Fibroblast of skin of back (primary cell): ENCODE measurements at places on chromosomes 5 and 9.

DNA sequence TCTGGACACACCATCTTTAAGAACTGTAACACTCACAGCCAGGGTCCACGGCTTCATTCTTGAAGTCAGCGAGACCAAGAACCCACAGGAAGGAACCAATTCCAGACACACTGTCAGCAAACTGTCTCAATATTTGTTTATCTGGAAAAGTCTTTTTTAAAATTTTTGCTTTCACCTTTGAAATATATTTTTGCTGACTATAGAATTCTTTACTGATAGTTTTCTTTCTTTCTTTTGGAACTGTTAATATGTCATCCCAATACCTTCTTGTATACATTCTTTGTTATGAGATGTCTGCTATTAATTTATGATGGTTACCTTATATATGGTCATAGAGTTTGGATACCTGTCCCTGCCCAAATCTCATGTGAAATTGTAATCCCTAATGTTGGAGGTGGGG, 145.1 kb upstream of the IRX4 start:
- no peak for DNase-seq

DNA sequence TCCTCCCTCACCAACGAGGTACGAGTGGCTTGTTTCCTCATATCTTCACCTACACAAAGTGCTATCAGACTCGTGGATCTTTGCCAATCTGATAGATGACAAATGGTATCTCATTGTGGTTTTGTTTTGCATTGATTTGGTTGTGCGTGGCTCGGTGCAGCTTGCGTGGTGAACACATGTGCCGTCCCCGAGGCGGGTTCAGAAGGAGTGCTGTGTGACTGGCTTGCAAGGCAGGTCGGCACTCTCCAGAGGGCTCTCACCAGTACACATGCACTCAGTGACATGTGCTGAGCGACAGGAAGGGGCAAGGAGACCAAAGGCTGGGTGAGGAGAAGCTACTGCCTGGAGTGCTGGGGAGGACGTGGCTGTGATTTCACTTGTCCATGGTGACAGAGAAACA, 95.3 kb upstream of the PITX1 start:
- DNase-seq, result no peak

- DNase-seq, result no peak
Observed at GRCh38 chr5:142221091-142221860, 103.5 kb downstream of the SPRY4 start.

- DNase-seq, result no peak
Observed at GRCh38 chr9:135329571-135330306, 149.8 kb upstream of the PPP1R26 start.

GRCh38 chr9:19358701-19359100, 21.3 kb downstream of the RPS6 start:
- DNase-seq, result no peak

DNA sequence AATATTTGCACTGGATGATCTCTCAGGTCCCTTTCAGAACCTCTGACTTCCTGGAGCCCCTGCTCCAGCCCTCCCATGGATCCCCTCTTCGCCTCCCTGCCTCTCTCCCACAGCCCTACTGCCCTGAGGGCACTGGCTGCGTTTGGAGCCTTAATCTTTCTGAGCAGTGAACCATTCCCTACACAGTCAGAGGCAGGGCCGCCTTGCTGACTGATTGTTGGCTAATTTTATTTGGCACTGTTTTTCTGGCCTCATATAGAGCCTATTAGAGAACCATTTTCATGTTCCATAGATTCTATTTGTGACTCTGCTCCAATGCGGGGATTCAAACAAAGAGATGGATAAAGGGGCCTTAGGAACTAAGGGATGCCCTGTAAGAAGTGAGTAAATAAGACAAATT, 91.1 kb downstream of the BRINP1 start:
- no peak for DNase-seq

DNA sequence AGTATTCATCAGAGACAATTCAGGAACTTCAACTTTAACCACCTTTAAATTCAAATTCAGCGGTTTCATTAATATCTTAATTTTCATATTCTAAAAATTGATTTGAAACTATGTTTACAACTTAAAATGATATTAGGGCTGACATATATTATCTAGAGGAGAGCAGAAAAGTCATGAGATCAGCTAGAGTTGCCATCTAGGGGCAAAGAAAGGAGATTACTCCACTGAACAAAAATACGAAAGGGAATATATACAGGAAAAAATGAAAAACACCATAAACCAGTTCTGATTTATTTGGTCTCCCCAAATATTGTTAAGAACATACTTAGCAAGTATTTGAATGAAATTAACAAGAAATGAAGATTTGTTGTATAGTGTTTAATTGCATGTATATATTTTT, 946.3 kb downstream of the DTWD2 start:
- DNase-seq, result no peak

GRCh38 chr9:87353301-87353700, 144.4 kb upstream of the DAPK1 start:
- no peak for DNase-seq

- DNase-seq, result no peak
Observed at GRCh38 chr5:157177953-157178352, 2.7 kb upstream of the ITK start.

DNA sequence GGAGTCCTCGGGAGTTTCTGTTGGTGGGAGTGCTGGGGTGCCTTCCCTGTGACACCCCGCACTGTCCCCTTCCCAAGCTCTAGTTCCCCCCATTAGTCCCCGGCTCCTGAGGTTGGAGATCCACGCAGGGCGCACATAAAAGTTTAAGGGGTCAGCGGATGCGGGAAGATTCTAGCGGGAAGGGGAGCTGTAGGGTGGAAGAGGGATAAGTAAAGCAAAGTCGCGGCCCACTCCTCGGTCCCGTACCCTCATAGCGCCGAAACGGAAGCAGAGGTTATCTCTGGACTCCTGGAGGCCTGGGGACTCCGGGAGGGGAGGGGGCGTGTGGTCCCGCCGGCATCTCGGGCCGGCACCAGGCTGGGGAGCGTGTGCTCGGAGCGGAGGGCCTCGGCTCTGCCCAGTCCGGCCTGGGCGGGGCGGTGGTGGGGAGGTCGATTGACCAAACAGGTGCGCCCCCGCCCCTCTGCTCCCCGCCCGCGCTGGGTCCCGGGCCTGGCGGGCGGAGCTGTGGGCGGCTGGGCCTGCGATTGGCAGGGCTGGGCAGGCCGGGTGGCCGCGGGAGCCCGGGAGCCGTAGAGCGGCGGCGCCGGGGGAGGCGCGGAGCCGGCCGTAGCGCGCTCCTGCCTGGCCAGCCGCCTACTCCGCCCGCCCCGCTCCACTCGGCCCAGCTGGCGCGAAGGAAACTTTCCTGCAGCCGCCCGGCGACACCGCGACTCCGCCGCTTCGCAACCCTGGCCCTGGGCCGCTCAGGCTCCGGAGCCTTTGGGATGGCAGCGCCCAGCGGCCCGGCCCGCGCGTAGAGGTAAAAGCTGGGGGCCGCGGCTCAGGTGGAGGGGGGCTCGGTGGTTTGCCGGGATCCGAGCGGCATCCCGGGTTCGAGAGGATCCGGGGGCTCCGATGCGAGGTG, 52.2 kb upstream of the DAB2IP start:
- peak; percentile 43 for DNase-seq

DNA sequence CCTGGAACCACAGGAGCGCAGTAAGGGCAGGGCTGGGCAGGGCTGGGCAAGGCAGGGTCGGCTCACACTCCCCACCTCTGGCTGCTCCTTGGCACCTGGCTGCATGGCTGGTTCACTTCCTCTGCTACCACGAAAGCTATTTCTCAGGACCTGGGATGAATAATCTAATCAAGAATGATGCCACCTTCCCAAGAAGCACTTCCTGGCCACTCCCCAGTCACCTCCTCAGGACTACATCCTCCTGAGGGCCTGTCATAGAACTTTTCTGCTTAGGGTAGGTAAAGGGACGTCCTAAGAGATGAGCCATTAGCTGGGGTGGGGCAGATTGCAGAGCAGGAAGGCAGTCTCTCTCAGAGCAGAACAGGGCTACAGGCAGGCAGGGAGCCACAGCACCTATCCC, 288.2 kb upstream of the MAP3K1 start:
- no peak for DNase-seq

DNA sequence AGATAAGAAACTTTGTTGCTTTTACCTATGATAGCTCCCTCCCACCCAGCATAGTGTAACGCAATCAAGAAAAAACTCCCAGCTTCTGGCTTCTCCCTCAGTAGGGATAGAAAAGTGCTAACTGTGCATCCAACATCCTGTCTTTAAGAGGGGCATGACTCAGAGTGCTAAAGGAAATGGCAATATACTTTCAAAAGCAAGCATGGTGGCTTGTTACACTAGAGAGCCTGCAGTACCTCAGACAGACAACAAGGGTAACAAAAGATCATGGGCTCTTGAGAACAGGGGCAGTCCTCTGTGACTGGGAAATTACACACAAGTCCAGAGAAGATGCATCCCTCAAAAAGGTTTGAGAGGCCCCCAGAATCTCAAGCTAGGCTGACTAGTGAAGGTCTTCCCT, 37.8 kb downstream of the PRELID2 start:
- peak; percentile 62 for DNase-seq

- DNase-seq, result no peak
Observed at GRCh38 chr9:126723807-126724172, 81.0 kb upstream of the ZBTB43 start.

DNA sequence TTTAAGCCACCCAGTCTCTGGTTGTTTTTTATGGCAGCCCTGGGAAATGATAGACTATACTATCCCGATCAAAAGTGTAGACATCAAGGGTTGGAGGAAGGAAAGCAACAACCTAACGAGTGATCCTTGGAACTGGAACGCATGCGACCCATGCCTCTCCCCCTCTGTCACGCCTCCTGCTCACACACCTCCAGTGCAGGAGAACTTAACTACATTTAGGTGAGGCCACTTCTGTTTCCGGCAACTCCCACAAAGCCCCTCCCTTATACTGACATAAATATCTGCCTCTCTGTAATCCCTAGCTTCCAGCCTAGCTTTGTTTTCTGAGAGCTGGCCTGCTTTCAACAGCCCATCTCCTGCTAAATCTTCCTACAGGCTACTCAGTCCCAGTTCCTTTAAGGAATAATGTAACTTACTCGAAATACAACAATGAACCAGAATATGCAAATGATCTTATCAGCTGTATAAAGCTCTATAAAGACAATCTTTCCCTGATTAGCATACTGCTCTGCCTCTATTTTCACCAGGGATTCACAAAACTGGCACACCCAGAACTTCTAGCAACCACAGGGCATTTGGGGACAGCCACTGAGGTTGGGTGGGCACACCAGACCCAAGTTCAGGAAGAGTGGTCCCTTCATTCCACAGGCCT, 73.9 kb downstream of the GABBR2 start:
- no peak for DNase-seq

GRCh38 chr9:16364347-16364746, 506.1 kb downstream of the BNC2 start:
- no peak for DNase-seq

GRCh38 chr5:172554562-172554961, 86.5 kb upstream of the NEURL1B start:
- DNase-seq, result no peak

- no peak for DNase-seq
Observed at GRCh38 chr9:99803694-99804093, 18.0 kb upstream of the NR4A3 start.

DNA sequence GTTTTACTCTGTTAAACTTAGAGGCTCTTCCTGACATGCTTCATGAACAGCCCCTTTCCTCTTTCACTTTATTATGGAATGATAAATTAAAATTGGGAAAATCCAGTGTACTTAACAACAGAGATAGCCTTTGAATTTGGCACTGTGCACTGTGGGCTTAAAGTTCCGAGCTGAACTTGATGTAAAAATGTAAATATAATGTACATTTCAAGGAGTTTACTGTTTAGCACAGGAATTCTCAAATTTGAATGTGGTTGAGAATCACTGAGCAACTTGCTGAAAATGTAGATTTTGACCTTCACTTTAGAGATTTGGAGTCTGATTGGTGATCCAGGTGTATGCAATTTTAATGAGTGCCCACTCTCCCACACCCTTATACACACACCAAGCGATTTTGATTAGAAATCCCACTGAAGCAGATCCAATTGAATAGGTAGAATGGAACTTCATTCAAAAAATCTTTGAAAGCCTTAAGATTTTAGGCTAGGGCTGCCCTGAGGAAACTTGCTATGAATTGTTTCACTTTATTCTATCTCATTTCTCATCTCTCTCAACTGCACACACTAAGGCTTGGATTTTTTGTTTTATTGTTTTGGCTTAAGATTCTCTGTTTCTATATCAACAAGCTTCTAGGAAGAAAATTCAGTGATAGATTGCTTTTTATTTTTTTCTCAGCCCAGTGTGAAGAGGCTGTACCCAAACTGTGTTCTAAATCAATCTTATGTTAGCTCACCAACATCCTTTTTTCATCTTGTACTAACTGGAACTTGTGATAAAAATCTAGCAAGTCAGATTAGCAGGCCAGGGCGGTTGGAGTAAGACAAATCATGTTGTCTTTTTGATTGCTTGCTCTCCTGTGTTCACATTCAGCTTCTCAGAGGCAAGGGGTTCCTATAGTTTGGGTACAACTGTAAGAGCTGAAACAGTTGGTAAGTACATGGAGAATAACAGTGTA, 22.9 kb downstream of the NUDT12 start:
- DNase-seq, result no peak

DNA sequence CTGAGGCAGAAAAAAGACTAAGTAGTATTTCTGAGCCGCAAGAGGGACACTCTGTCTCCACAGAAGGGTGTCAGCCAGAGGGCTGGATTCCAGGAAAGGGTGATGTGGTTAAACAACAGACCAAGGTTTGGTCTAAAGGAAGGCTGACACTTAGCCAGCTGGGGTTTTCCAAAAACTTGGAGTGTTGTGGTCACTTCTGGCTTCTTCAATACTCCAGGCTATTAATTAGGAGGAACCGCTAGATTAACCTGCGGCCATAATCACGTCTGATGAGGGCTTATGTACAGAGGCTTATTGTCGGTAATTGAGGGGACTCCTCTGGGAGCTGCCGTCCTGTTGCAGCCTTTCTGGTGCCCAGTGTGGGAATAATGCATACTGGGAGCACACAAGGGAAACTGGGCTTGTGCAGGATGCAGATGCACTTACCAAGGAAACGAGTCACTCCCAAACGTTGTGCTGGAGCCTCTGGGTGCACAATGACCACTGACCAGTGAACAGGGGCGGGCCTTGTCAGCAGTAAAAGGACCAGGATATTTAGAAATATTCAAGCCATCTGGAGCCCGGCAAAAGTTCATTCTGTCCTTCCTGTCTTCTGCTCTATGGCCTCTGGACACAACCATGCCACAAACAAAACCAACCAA, 70.2 kb upstream of the TUT7 start:
- DNase-seq, result no peak

DNA sequence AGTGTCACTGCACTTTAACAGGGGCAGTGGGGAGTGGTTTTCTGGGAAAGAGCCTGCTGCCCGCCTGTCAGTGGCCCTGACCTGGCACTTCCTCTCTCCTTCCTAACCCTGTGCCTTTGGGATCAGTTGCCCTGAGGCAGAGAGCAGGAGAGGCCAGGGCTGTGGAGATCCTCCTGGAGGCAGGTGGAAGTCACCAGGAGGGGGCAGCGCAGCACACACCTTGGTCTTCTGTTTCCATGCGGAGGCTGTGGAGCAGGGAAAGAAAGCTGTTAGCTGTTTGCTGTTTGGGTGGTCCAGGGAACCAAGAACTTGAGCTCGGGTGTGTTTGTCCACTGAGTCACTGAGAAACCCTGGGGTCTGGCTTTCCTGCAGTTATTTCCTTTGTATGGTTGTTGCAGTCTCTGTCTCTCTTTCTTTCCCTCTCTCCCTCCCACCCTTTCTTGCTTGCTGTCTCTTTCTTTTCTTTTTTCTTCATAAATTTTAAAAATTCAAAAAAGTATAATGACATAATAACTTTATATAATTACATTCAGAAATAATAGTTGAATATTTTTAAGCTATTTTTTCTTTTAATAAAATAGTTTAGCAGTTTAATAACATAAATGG, 28.1 kb downstream of the NTRK2 start:
- DNase-seq, result peak; percentile 91
